Renal pelvis (tissue), 12 donors: ENCODE measurements at places on chromosomes 1 and 21. TPM values are rescaled to one million over a fixed set of nuclear protein-coding genes. Genes with fewer than 3 reads are reported as not detected.

Gene DNM3
- 6.3 TPM for polyA plus RNA-seq

DNA sequence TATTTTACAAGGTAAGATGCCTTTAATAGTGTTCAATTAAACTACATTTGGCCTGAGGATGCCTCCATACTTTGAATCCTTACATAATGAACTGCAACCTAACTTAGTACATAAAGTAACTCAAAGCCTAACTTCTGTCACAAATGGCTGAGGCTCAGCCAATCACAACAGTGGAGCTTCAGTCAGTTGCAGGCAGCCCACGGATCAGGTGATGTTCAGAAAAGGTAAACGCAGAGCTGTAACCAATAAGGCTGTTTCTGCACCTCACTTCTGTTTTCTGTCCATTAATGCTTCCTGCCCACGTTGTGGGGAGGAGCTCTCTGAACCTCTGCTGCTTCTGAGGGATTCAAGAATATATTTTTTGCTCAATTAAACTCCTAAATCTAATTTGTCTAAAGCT lies 94.8 kb upstream of the KIAA0040 start:
- DNase-seq = no peak

Gene TMPRSS2
- 37.0 TPM for polyA plus RNA-seq

- no peak for DNase-seq
These were observed 28.3 kb downstream of the DEGS1 start for GRCh38 chr1:224211206-224211962.

- DNase-seq = no peak
These were observed 8.4 kb downstream of the UBASH3A start for GRCh38 chr21:42411891-42412635.

Gene CFH
- 30.7 TPM for polyA plus RNA-seq

DNA sequence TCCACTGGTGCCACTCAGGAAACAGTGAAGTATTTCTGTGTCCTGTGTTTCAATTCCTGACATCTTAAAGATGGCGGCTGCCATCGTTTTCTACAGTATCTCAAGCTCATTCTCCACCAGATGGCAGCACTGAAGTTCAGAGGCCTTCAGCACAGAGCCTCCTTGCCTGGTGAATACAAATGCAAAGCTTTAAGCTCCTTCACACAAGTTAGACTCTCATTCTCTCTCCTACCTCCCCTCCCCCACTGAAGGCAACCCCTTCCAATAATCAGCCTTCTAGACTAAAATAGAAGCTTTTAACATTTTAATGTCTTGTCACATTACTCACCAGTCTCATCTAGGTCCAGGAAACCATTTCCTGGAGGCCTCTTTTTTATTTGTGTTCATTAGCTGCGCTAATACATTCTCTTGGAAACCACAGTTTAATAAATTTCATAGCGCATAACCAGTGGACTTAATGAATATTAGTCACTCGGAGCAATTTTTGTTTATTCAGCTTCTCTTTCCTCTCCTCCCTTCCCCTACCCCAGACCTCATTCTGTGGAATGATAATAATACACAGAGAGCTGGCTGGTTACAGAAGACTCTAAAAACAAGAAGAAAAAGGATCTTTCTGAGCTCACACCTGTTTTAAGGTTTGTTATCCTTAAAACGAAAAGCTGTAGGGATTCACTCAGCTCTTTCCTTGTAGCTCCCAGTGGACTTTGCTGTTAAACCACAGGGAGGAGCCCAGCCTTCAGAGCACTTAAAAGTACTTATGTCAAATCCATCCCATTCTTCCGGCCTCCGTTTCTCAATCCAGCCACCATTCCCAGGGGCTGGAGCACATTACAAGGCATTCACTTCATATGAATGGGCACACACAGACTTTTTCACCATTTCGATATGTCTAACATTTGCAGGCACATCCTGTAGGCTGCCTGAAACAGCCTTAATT lies 384.9 kb downstream of the HLX start:
- peak; percentile 60 for DNase-seq

GRCh38 chr1:44605914-44606615 lies 68.2 kb downstream of the TMEM53 start:
- no peak for DNase-seq

DNA sequence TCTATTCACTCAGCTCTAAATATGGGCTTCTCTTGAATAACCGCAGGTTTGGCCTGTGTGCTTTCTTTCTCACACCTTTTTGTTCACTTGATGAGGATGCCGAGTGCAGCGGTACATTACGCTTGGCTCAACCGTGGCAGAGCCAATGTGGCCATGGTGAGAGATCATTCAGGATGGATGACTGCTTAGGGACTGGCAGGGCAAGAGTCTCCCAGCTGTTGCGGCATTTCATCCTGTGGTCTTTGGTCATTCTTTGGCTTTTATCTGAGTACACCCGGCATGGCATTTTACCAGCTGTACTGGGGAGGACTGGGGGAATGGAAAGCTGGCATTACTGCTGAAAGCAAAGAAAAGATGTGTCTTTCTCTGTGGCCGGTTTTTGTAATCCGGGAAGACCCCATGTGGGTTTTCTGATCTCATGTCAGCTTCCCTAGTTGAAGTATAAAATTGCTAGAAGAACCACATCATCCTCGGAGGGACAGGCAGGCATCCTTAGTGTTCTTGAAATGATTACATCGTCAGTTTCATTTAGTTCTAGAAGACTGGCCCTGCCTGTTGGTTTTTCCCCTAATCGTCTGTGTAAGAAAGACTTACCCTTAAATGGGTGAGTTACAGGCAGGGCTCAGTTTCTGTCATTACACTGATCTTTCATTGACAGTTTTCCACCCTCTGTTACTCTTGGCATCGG lies 15.1 kb downstream of the PCP4 start:
- no peak for DNase-seq

- DNase-seq = no peak
These were observed 2.1 kb downstream of the NIPAL3 start for GRCh38 chr1:24417681-24418080.

GRCh38 chr1:100896481-100896982 lies 642 bp downstream of the SLC30A7 start:
- DNase-seq = peak; percentile 33

DNA sequence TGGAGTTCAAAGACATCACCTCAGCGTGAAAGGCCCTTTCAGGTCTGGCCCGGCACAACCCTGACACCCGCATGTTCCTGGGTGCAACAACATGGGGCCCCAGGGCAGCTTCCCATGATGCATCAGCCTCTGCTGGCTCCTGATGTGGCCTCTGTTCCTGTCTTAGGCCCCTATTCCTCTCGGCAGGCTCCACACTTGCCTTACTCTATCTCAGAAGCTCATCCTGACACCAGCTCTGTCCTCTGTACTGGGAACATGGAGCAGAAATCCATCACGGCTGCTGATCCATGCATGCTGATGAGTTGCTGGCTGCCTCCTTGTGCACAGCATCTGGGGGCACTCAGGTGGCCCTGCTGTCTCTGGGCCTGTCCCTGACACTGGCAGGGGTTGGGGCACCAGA lies 74.6 kb downstream of the ADARB1 start:
- no peak for DNase-seq

Gene PKP1
- polyA plus RNA-seq = 0.13 TPM

GRCh38 chr1:24317081-24317480 lies 2.1 kb upstream of the GRHL3 start:
- DNase-seq = no peak

Gene CTSS
- 11.0 TPM for polyA plus RNA-seq

Gene KHDC4
- polyA plus RNA-seq = 74.4 TPM

DNA sequence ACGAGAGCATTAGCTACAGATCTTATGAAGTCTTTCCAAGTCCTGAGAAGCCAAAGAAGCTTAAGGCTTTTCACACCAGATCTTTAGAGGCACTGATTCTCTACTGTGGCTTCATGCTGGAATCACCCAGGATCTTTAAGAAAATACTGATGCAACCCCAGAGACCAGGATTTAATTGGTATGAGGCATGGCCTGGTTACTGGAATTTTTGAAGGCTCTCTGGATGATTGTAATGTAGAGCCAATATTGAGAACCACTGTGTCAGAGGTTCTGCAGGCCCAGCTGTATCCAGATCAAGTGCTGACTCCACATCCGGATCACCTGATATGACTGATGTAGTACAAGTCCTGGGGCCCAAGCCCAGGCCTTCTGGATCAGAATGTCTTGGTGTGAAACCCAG lies 105.7 kb downstream of the PLPPR5 start:
- DNase-seq = no peak
